Fibroblast of the aortic adventitia (primary cell): ENCODE measurements at places on chromosomes 16 and 17.

DNA sequence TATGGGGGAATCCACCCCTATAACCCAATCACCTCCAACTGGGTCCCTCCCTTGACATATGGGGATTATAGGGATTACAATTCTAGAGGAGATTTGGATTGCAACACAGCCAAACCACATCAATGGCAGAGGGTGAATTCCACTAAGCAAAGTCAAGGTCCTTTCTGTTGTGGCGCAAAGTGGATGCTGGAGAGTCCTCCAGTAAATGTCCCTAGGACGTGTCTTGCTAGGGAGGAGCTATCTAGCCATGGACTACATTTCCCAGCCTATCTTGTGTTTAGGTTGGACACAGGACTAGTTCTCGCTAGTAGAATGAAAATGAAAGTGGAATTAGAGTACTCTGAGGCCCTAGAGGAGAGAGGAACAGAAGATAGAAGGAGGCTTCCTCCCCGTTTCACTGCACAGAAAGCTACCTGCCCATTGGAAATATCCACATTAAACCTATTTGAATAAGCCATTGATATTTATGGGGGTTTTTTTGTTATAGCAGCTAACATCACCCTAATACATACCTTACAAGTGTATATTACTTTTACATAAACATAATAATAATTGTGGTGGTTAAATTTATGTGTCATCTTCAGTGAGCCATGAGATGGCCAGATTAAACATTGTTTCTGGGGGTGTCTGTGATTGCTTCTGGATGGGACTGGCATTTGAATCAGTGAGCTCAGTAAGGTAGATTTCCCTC lies 56.7 kb upstream of the ERCC4 start:
- DNase-seq, result peak; percentile 7

DNA sequence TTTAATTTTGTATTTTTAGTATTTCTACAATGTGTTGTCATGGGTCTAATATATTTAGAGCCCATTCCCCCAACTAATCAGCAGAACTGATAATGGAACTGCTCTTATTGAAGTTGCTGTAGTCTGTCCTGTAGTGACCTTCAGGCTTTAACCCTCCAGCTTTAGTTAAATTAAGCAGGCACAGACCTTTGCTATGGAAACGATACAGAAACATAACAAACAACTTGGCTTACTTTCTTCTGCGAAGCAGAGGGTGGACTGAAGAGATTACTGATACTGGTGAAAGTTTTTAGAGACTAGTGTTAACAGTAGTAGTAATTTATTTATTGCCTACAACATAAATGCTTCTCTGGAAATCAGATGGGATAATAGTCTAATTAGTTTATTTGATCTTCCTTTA lies 61.4 kb downstream of the NFATC3 start:
- peak; percentile 60 for DNase-seq

DNA sequence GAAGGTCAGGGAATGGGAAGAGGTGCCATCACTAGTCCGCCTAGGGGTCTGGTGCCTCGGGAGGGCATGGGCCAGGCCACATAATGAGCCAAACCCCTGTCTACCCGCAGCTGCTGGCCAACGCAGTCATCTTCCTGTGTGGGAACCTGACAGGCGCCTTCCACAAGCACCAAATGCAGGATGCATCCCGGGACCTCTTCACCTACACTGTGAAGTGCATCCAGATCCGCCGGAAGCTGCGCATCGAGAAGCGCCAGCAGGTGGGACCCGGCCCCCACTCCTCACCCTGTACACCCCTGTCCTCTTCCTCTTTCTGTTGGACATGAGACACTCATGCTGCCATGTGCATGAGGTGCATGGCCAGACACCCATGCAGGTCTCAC lies 26.2 kb downstream of the ADCY7 start:
- DNase-seq, result no peak

DNA sequence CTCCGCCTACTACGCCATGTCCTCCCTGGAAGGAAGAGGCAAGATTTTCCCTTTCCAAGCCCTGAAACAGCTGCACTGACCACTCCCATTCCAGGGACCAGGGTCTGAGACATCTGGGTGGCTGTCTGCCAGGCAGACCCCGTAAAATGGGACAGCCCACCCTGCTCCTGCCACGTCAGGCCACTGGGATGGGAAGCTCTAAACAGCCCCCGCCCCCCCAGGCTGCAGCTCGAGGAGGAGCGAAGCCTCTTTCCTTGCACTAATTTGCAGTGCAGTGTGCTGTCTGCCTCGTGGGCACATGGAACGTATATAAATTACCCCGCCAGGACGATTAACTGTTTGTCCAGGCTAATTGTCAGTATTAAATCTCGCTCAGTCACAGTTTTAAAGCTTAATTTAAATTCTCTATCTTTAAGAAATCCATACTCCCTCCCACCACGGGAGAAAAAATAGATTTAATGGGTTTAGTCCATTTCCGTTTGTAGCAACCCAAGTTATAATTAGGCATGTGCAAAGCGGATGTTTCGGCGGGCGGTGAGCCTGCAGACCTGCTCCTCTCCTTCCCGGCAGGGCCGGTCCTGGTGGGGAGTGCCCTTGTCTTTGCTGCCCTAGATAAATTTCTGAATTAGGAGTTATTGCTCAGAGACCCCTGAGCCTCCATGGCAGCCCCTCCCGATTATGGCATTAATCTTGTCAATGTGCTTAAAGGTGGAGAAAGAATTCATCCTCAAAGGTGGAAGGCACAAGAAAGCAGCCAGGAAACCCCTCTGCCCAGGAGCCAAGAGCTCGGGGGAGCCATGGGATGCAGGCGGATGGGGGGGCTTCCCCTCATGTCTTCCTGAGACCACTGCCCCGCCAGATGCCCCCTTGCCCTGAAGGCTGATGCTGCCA lies 268.0 kb upstream of the TNRC6C start:
- DNase-seq, result no peak
